ENCODE measurements at places on chromosomes 12 and 14.

DNA sequence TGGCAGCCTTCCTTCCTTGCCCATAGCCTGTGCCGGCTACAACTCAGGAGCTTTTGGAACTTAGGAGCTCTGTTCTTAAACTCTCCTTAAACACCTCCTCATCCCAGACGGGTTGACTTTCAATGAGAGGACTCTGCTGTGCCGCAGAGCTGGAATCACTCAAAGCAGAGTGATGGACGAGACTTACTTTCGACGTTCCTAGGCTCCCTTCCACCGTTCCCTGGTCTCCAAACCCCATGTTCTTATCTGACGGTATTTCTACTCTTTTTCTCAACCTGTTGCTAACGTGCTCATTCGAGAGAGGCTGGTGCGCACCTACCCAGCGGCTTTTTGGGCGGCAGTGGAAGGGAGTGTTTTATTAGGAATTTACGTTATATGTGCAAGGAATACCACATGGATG is 232.7 kb downstream of the CACNA1C start:
- DNase-seq, result no peak

GRCh38 chr14:23296012-23296777 is 6.5 kb downstream of the PPP1R3E start:
- no peak for DNase-seq

- DNase-seq, result no peak
Observed at GRCh38 chr12:43103866-43104265, 448.1 kb downstream of the ADAMTS20 start.

DNA sequence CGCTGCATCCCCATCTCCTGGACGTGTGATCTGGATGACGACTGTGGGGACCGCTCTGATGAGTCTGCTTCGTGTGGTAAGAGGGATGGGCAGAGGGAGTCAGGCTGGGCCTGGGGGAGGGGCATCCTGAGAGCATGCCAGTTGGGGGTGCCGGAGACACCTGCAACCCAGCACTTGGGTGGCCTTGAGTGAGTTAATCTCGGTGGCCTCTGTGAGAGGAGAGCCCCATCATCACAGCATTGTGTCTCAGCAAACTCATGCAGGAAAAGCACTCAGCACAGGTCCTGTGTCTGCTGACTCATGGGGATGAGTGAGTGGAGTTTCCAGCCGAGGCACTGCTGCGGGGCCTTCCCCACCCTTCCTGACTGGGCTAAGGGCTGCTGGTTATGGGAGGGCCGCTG is 19.6 kb upstream of the LRP1-AS start:
- DNase-seq, result no peak

- no peak for DNase-seq
Observed at GRCh38 chr14:77554816-77555599, 56.4 kb upstream of the ISM2 start.

GRCh38 chr12:53887881-53888280 is 50.8 kb upstream of the HOXC13 start:
- DNase-seq, result no peak

GRCh38 chr14:65015391-65015790 is 28.7 kb downstream of the FNTB start:
- no peak for DNase-seq

DNA sequence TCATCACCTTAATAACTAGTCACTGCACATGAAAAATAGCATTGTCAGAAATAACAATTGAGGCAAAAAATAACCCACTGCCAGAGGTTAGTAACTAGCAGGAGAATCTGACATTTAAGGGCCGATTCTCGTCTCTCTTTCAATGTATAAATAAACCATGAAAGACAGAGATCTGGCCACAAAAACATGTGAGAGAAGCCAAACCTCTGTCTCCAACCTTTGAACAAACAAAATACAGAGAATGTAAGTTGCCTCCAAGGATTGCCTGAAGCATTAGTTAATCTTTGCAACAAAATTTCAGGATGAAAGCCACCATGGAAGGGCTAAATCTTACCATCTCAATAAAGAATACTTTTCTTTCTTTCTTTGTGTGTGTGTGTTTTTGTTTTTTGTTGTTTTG is 257.4 kb upstream of the TMTC1 start:
- DNase-seq, result no peak

- peak; percentile 52 for DNase-seq
Observed at GRCh38 chr12:105600911-105601545, 270.5 kb downstream of the C12orf75 start.

DNA sequence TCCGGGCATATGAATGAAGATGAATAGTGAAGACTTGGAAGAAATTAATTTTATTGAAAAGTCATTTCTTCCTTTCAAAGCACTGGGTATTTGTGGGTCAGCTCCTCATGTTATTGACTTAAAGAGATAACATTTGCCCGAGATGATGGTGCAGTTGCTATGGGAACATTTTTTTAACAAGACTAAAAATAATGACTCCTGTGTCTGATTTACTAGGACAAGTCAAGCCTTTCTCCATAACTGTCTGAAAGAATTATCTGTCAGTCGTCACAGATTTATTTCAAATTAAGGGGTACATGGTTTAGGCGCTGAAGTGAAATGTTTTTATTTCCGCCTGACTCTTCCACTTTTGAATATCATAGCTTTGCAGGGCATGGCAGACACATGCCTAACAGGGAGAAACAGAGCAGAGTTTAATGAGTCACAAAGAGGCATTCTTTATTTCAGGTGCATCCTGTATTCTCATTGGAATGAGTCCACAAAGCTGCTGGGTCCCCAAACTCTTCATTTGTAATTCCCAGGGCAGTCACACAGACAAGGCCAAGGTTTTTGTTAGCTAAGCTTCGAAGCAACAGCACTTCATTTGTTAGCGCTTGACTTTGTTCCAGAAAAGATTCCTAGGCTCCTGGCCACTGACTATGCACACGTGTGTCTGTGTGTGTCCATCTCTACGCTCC is 4.3 kb upstream of the GPHB5 start:
- no peak for DNase-seq

All from fibroblast of skin of left quadriceps (primary cell).